ENCODE measurements at places on chromosomes 6 and 20.

- DNase-seq = no peak
Measured at GRCh38 chr20:4216142-4216735, 200.9 kb upstream of the RNF24 start.

GRCh38 chr20:40991181-40991889, 37.3 kb upstream of the TOP1 start:
- DNase-seq = no peak

DNA sequence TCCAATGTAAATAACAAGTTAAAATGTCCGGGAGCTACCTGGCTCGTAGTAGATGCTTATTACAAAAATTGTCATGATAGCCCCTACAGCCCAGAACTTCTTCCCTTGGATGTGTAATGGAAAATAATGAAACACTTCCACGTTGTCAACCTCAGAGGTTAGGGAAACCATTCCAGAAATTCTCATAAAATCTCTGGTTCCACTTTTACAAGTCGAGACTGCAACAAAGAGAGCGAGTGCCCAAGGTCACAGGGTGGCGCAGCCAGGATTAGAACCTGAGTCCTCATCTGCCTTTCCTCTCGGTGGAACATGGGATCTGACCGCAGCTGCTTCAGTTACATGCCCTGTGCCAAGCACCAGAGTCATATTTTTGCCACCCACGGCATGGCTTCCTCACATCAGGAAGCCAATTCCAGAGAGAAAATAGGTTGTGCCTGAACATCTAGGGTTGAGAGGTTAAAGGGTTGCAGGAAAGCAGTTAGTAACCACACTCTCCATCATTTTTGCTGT, 157.6 kb downstream of the SOBP start:
- no peak for DNase-seq

DNA sequence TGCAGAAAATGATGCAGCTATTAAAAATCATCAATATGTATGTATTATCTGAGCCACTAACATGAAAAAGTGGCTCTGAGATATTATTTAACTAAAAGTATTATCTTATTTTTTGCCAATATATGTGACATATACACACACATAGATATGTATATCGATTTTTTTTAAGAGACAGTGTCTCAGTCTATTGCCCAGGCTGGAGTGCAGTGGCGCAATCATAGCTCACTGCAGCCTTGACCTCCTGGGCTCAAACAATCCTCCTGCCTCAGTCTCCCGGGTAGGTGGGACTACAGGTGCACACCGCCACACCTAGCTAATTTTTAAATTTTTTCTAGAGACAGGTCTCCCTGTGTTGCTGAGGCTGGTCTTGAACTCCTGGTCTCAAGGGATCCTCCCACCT, 1.6 kb upstream of the TRAF3IP2 start:
- no peak for DNase-seq

- DNase-seq = no peak
Measured at GRCh38 chr20:50191544-50192363, 1.1 kb downstream of the CEBPB start.

DNA sequence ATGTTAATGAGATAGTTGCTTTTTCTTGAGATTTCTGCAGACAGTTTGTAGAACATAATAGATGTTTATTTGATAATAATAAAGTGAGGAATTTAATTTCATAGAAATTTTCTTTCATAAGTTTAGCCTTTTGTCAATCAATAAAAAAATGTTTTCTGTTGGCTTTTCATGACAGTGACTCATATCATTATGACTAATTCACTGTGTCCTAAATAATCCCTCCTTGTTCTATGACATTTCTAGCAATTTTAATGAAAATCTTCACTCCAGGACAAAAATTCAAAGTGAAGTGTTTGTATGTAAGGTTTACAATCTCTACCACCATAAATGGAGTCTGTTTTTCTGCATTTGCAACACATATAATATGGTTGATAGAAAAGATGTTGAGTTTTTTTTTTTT, 109.9 kb downstream of the UTRN start:
- no peak for DNase-seq

- no peak for DNase-seq
Measured at GRCh38 chr6:112636650-112637262, 289.6 kb downstream of the RFPL4B start.

DNA sequence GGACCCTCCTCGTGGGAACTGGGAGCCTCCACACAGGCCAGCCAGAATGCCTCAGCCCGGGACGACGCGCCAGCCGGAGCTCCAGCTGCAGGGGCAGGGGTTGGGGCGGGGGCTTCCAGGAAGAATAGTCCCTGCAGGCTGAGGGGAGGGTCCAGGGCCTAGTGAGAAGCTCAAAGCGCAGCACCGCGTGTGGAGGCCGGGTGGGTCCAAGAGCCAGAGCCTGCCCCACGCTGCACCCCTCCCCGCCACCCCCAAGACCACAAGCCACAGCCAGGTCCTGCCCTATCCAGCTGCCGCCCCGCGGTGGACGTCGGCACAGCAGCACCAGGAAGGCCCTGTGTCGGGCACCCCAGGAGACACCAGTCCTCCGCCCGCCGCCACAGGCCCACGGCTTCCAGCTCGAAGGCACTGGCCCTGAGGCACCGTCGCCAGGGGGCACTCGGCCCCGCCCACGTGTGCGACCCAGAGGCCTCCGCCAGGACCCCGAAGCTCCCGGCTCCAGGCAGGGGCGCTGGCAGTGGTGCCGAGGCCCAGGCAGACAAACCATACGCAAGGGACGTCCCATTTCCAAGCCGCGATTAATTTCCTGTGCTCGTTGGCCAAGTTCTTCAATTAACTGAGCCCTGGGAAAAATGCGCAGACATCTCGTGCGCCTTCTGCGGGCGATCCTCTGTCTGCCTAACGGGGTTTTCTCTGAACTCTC, 19.5 kb downstream of the KCNQ2 start:
- DNase-seq = peak; percentile 35

DNA sequence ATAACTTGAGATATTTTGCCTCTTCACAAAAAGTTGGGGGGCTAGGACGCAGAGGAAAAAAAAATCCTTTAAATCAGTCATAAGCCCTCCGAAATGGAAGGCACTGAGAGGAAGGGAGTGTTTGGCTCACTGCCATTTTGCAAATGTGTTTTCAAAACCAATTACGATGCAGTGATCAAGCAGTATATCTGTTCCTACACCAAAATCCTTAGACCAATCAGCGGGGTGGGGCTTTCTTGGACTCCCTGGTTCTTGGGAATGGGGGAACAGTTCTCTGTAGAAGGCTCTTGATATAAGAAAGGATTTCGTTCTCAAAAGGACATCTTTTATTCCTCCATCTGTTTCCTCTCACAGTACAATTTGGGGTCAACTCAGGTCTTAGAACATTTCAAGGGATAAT, 478.6 kb upstream of the JARID2 start:
- no peak for DNase-seq

Measured in NCI-H460 (cell line).